ENCODE measurements at places on chromosomes 4 and X.

DNA sequence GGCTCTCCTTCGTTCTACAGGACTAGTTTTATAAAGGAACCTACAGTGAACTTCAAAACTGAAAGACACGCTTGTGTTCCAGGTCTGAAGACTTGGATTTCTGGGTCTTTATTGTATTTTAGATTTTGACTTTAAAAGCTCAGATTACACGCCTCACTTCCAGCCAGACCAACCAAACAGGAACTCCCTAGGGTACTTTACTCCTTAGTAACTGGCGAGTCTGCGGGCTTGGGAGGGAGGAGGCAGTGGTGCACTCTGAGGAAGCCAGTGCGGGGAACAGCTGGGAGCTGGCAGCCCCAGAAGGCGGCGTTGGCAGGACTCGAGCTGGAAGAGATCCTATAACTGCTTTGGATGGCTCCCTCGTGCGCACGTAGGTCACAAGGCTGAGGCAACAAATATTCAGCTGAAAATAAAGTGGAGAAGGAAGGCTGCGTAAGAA, 391 bp upstream of the PHKA1 start:
- DNase-seq, result no peak

DNA sequence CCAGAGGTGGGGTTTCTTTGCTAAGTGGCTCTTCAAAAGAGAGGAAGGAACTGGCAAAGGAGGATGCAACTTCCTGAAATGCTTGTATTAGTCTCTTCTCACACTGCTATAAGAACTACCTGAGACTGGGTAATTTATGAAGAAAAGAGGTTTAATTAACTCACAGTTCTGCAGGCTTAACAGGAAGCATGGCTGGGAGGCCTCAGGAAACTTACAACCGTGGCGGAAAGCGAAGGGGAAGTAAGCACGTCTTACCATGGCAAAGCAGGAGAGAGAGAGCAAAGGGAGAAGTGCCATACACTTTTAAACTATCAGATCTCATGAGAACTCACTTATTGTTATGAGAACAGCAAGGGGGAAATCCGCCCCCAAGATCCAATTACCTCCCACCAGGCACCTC, 505.7 kb downstream of the ZNF674 start:
- DNase-seq, result no peak

GRCh38 chr4:53484911-53485657, 106.2 kb downstream of the LNX1 start:
- DNase-seq, result no peak

DNA sequence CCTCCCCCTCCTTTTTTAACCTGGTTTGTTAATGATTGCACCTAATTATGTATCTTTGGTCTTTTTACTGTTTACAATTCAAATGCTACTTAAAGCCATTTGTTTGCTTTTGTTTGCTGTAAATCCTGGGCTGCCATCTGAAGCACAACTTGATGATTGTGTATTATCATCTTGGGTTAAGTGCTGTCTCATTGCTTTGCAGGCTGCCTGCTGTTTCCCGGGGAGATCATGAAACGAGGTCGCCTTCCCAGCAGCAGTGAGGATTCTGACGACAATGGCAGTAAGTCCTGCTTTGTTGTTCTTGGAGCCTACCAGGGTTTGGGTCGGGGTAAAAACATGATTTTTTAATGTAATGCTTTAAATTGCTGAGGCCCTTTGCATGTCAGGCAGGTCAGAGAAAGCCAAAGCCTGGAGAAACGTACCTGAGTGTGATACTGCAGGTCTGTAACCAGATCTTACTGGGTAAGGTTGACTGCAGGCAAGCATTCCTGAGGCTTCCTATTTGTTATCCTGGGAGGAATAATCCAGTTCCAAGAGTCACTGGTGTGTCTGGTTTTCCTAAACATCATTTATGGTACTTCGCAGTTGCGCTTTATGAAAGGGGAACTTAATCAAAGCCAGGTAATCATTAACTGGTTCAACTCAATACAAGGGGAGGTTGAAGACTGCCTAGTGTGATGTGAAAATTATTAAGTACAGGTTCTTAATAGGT, 22.2 kb downstream of the JADE1 start:
- no peak for DNase-seq

DNA sequence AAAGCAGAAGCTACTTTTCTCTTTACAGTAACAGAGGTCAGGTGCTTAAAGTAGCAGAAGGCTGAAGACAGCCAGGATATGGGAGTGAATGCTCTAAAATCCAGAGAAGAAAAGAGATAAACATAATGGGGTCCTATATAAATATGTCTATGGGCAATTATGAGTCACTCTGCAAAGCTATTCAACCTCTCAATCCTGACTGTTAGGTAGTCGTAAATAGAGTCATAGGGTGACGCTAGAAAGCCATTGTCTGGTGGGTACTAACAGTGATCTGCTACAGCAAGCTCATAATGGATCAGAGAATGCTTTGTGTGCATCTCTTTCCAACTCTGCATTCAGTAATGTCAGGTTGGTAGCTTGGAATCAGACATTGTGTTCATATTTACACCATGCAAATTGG, 53.5 kb upstream of the PDE5A start:
- DNase-seq, result no peak

DNA sequence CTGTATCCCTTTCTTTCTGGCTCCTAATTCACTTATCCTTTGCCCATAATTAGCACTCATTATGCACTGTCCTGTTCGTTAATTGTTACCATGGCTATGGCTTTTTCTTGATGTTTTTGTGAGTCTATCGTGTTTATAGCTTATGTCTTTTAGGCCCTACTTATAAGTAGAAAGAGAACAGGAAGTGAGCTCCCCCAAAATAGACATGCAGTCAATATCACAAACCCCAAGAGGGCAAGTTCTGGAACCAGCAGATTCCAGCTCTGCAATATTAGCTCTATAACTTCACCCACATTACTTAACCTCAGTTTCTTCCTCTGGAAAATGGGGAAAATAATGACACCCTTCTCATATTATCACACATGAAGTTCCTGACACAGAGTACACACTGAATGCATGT, 7.4 kb upstream of the HS3ST1 start:
- DNase-seq, result no peak
